Stimulated activated CD4-positive, alpha-beta T cell treated with anti-CD3 and anti-CD28 coated beads, Interleukin-12 subunit alpha, Interleukin-12 subunit beta, amount 100 ng/mL, for 24 hours (primary cell): ENCODE measurements at places on chromosomes 12 and 14.

GRCh38 chr12:99611117-99611516 is 36.4 kb upstream of the GARIN6 start:
- no peak for DNase-seq

GRCh38 chr14:69044296-69044695 is 65.2 kb upstream of the ACTN1 start:
- DNase-seq: no peak

GRCh38 chr14:87309557-87309956 is 683.4 kb downstream of the GALC start:
- DNase-seq: no peak

GRCh38 chr12:3005736-3006135 is 46.5 kb downstream of the TEAD4 start:
- no peak for DNase-seq

DNA sequence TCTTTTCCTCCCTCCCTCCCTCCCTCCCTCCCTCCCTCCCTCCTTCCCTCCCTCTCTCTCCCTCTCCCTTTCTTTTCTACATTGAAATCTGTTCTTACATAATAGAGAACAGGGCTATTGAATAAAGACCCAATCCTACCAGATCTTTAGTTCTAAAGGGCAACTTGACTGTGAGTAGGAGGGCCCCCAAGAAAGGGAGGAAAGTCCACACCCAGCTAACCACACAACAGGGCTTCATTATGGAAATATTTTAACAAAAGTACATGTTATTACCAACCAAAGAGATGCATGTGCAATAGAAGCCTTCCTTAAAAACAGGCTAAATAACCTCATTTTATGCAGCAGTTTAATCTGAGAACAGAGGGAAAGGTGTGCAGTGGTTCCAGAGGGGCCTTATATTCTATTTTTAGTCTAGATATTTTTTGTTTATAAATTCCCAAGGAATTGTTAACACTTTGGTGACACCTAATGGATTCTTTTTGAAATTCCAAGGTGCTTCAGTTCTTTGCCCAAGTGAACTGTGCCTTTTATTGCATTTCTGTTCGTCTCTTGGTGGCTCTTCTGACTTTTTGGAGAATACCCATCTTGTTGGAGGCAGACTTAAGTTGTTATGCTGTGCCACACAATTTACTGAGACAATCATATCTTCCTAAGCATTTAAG is 63.0 kb downstream of the GNS start:
- DNase-seq: no peak

- DNase-seq: no peak
These were observed 782.5 kb downstream of the C12orf50 start for GRCh38 chr12:87246726-87247125.

DNA sequence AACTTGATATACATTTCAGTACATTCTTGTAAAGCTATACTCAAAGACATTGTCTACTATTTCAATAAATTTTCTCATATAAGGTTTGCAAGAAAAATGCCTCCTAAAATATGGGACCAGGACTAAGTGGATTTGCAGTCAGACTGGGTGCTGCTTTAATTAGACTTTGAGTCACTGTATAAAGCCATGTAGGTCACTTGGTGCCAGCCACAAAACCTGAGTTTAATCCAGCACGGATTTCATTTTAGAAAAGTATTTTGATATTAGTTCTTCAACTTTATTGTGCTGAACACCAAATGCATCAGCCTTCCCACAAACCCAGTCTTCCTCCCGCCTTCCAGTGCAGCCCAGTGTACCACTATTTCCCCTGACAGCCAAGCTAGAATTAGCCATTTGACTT is 9.9 kb upstream of the NID2 start:
- no peak for DNase-seq

DNA sequence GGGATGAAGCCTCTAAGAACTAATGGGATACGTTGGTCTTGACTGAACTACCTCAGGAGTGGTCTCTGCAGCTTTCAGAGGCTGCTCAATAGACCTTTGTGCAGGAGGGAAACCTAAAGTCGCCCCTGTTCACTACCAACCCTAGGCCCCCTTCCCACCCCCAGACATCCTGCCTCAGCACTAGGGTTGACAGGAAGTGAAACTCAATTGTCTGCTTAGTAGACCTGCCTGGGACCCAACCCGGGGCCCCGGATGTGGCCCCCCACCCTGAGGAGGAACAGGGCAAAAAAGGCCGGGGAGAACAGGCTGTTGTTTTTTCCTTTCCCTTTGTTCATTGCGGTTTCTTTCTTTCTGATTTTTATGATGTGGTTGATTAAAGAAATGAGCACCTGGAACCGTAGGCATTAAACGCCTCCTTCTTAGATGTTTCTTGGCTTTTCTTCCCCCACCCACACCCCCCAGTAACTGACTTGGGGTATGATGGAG is 1.6 kb upstream of the DGKA start:
- DNase-seq: peak; percentile 78

DNA sequence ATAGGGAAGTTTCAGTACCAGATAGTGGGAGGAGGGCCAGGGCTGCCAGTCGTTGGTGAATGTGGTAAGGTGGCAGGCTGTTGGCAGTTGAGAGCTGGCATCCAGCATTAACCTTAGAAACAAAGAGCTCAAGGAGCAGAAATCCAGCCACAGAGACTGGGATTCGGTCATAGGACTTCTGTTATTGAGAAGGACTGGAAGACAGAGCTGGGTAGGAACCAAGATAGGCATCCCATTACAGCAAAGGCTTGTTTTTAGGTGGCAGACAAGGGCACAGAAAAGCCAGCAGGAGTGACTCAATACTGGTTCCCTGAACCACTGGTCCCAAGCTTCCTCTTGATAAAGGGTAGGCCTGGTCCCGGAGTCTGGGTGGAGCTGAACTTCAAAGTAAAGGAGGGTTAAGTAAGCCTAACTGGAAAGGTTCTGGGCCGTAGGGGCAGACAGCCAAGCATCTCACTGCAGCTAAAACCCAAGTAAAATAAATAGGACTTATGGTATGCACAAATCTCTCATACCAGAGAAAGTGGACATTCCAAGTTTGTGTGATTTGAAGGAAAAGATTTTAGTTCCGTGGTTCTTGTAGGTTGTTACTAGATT is 147.9 kb downstream of the ETV6 start:
- no peak for DNase-seq

- DNase-seq: no peak
These were observed 5.0 kb upstream of the CD4 start for GRCh38 chr12:6784296-6784695.

- DNase-seq: no peak
These were observed 27.1 kb upstream of the BCDIN3D start for GRCh38 chr12:49869816-49870500.

DNA sequence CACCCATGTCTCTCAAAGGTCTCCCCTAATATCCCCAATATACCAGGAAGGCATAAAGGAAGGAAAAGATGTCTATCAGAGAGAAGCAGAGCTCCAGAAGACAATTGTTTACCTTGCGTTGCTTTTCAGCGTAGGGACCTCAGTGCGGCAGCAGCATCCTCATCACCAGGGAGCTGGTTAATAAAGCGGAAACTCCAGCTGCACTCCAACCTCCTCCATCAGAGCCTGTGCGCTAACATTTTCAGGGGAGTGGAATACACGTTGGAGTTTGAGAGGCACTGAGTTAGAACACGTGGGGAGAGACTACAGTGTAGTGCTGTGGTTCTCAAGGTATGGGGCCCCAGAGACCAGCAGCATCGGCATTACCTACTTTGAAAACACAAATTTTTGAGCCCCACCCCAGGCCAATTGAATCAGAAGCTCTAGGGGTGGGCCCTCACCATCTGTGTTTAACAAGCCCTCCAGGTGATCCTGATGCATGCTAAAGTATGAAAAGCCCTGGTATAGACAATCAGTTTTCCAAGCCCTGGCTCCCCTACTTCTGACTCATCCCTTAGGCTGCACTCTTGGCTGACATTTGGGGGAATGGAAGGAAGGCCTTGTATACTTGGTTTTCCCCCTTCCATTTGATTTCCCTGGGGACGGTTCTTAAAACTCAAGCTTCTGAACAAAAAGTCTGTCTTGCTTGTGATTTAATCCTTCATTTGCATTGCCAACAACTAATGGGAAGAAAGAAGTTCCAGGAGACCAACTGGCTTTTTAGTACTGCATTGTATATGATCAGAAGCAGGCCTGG is 419.0 kb upstream of the CCDC196 start:
- no peak for DNase-seq

DNA sequence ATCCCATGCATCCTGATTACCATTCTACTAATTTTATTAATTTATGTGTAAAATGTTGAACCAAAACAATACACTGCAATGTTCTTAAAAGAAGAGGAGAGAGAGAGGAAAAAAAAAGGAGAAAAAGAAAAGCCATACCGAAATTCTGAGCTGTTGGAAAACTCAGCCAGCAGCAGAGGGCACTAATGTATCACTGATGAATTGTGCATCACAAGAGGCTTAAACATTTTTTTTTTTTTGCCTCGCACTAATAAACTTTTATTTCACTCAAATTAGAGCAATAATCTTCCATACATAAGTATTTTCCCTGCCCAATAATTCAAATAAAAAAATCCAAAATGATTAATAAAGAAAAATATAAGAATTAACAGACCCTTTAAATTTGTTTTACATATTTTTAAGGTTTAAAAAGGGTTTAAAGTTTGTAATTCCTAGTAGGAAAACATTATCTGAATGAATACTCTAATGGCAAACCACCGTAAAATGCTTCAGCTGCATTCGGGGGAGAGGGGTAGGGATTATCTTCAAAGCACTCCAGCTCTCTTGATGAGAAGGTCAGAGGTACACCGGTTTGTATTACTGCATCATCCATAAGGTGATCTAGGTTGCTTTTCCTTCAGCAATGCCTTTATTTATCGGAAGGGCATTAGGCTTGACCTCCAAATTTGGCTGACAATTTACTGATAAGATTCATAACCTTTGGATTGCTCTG is 41.9 kb downstream of the ATP23 start:
- DNase-seq: no peak

- DNase-seq: no peak
These were observed 67.8 kb downstream of the TSHR start for GRCh38 chr14:81023095-81023710.

- no peak for DNase-seq
These were observed 4.9 kb downstream of the VAMP1 start for GRCh38 chr12:6465467-6466183.

- DNase-seq: no peak
These were observed 363.4 kb downstream of the NUAK1 start for GRCh38 chr12:105775343-105775742.

DNA sequence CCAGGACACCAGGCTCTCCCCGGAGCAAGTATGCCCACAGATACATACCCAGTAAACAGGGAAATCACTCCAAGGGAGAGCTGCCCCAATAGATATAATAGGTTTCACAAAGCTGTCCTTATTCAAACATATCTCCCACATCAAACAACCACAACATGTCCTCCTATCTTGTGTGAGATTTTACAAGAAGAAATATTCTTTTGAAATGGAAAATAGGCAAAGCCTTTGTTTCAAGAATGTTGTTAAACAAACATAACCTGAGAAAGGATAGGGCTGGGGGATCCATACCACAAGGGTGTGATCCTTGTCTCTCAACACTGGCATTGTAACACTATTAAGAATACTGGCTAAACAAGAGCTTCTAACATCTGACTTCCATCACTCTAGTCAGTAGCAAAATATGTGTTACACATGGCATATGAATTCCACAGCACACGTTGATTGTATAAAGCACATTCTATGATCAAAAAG is 32.9 kb downstream of the LGR5 start:
- no peak for DNase-seq

DNA sequence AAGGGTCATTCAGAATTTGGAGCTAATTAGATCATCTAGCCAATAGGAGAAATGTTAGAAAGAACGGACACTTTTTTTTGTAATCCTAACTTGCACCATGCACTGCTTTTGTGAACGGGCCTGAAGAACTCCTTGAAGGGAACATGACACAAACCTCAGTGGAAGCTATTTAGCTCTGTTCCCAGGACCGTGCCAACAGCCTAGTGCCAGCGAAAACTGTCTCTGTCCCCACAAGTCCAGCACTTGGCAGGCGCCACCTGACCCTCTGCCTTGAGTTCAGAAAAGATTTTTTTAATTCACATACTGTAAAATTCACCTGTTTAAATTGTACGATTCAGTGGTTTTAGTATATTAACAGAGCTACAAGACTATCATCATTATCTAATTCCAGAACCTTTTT is 31.3 kb upstream of the KCNA5 start:
- no peak for DNase-seq

DNA sequence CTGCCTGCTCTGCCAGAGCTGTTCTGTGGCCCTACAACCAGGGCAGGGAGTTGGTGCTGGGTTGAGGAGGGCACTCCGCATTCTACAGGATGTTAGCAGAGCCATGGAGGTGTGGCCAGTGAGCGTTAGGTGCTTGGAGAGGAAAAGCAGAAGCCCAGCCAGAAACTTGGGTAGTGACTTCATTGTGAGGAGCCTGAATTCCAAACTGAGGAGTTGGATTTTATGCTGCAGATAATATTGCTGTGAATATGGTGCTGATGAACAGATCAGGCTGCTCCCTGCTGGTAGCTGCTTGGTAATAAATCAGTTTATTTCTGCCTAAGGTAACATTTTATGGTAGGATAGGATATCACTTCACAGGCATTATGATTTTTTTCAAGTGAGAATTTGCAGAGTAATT is 7.1 kb upstream of the CCDC175 start:
- DNase-seq: no peak

DNA sequence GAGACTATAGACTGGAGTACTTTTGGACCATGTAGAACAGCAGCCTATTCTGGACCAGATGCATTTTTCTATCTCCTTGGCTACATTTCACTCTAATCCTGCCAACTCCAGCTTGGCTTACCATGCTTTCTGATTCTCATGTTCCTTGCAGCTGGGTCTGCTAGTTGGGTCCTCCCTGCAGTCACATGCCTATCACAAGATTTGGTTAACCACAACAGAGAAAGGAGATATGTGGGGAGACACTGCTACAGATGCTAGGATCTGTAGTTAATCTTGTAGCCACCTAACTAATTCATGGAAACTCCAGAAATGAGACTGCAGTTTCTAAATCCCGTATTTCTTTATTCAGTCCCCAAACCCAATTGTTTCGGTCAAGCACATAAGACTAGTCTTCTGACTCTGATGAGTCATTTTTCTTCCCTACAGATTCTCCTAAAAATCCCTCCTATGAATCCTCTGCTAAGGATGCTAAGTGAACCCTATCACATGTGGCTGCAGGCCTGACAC is 410.6 kb downstream of the DAD1 start:
- DNase-seq: no peak

GRCh38 chr14:53550776-53551175 is 397.7 kb upstream of the DDHD1 start:
- no peak for DNase-seq

GRCh38 chr14:81927070-81927469 is 393.4 kb upstream of the SEL1L start:
- no peak for DNase-seq

GRCh38 chr12:81296556-81297305 is 218.9 kb downstream of the ACSS3 start:
- no peak for DNase-seq

- DNase-seq: no peak
These were observed 4.1 kb upstream of the KRT84 start for GRCh38 chr12:52389313-52390207.

- DNase-seq: no peak
These were observed 50.0 kb downstream of the TSPAN19 start for GRCh38 chr12:84986117-84986516.

GRCh38 chr14:69580009-69580577 is 5.4 kb upstream of the CCDC177 start:
- DNase-seq: no peak
